ENCODE measurements at places on chromosomes 5 and 9.

DNA sequence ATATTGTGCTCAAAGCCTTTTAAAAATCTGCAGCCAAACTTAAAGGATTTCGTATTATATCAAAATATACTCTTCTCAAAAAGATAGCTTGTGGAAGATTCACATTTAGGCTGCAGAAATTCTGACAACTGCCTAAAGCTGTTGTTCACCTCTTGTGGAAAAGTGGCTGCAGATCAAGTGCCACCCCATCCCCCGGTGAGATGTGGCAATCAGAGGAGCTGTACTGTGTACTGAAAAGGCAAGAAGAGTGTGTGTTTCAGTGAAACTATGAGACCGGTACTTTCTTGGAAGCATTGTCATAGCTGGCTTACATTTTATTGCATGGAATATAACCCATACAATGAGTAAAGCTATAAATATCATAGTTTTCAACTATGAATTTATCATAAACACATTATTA, 64.3 kb downstream of the CDH18 start:
- DNase-seq: no peak

- DNase-seq: no peak
These were observed 130.5 kb upstream of the ITGA1 start for GRCh38 chr5:52657247-52657645.

DNA sequence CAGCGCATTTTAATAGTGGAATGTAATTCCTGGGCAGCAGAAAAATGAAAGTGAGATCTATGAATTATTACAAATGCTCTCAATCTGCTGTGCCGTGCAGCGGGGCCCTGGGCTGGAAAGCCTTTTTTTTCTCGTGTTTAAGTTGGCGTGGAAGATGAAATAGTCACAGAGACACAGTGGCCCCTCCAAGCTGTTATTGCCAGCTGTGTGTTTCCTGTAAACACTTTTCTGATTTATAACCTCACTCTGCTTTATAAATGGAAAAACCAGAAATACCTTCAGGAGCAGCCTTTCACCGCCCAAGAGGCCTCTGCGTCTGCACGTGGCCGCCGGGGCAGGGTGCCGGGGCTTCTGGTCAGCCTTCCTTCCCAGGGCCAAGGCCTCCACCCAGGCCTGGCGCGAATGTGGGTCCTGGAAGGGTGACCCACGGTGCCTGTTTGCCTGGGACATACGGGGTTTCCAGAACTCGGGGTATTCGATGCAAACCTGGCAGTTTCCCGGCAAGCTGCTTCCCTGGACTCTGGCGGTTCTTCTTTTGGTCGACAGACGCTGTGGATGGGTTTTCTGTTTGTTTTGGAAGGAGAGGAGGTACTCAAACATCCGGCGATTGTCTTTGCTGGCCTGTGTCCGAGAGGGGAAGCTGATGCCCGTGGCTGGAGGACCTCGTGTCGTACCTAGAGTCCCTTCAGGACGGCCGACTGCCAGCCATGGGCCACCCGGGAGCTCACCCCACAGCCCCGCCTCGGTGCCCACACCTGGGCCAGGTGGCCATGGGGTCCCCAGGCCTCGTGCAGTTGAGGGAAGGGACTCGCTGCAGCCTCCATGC, 256.7 kb downstream of the PARP8 start:
- DNase-seq: no peak

DNA sequence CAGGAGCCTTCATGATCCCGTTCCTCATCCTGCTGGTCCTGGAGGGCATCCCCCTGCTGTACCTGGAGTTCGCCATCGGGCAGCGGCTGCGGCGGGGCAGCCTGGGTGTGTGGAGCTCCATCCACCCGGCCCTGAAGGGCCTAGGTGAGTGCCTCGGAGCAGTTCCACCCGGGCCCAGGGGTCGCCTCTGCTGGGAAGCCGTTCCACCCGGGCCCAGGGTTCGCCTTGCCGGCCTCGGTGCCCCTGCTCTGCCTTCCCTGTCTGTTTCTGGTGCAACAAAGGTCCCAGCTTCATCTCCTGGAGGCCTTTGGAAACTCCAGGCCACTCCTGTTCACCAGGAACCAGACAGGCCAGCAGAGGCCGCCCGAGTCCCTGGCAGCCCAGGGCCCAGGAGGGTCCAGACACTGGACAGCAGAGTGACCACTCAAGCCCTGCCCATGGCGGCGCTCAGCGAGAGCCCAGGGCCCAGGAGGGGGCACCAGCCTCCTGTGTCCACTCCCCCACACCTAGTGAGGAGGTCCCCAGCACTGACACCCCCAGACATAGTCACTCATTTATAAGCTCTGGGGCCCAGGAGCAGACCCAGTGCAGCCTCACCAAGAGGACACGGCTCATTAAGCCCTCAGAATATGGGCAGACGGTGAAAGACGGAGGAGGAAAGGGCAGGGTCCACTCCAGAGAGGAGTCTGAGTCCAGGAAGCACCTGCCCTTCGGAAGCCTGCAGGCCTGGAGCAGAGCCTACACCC, 7.5 kb downstream of the SLC6A19 start:
- DNase-seq: no peak

DNA sequence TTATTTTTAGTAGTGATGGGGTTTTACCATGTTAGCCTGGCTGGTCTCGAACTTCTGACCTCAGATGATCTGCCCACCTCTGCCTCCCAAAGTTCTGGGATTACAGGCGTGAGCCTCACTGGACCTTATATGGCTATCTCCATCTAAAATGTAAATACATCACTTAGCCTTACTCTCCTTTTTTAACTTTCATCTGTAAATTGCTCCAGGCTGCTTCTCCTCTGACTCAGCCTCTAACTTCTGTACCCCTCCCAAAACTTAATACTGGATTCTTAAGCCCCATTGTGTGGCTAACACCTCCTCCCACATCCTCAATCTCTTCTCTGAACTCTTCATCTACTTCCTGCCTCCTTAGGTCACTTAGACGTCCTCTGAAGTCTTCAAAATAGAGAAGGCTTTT, 4.0 kb downstream of the SNX30 start:
- no peak for DNase-seq

- DNase-seq: no peak
These were observed 384.6 kb upstream of the KLF4 start for GRCh38 chr9:107874137-107874536.

DNA sequence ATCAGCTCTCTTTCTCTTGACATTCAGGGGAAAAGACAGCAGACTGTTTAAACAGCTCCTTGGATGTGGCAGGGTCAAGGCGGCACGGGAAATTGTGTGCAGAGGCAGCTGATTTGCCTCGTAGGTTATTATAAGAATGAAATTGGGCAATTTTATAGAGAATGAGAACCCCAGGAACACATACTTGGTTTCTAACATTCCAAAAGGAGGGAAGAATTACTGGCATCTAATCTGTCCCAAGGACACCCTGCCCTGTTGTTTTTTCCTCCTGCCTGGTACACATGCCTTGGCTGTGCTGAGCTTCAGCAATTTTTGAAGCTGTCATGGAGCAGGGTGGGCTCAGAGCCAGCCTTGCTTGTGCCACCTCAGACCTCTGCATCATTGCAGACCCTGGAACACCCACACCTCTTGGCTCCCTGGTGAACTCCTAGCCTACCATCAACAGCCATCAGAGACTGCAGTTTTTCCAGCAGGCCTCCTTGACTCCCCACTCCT, 143.6 kb downstream of the BOD1 start:
- no peak for DNase-seq

GRCh38 chr5:138789771-138790242, 36.6 kb downstream of the CTNNA1 start:
- DNase-seq: no peak

- DNase-seq: no peak
These were observed 60.6 kb downstream of the MROH2B start for GRCh38 chr5:41010572-41010971.

DNA sequence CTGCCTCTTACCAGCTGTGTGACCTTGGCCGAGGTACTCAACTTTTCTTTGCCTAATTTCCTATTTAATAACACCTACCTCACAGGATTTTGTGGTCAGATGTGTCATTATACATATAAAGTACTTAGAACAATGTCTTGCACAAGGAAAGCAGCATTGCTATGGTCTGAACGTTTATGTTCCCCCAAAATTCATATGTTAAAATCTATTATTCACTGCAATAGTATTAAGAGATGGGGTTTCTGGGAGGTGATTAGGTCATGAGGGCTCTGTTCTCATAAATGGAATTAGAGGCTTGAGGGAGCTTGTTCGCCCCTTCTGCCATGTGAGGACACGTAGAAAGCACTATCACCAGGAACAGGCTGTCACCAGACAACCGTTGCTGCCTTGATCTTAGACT, 10.9 kb upstream of the RNF145 start:
- DNase-seq: no peak

DNA sequence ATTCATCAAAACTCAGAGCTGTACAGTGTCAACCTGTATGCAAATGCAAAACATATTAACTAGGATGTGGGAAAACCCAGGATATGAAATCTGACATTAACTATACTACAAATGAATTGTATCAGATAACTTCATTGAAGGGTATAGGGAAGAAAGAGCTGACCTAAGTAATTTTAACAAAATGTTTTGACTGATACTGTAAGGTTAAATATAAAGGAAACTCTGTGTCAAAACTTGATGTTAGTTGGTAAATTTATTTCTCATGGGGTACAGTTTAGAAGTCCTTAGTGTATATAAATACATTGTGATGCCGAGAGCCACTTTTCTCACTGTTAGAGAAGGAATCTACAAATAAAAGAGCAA, 78.1 kb upstream of the VCAN start:
- no peak for DNase-seq

GRCh38 chr5:169160405-169160901, 140.5 kb downstream of the SLIT3 start:
- no peak for DNase-seq

- no peak for DNase-seq
These were observed 7.3 kb upstream of the TSPAN17 start for GRCh38 chr5:176639981-176640380.

DNA sequence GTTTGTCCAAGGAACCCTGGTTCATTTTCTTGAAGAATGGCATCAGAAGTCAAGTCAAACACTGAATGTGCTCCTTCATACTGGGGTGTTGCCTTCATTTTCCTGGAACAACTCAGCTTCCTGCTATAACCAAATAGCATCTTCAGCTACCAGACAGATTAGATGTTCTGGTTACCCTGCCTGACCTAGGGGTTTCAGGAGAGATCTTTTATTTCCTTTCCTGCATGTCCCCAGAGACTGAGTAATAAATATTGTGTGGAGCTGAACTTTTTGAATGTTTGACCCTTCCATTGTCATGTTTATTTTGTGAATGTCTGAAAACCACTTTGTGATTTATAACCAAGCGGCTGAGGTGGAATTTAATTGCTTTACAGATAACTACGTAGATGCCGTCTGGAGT, 147.1 kb downstream of the IRX1 start:
- no peak for DNase-seq

GRCh38 chr9:100856238-100856637, 172.3 kb upstream of the PLPPR1 start:
- no peak for DNase-seq

DNA sequence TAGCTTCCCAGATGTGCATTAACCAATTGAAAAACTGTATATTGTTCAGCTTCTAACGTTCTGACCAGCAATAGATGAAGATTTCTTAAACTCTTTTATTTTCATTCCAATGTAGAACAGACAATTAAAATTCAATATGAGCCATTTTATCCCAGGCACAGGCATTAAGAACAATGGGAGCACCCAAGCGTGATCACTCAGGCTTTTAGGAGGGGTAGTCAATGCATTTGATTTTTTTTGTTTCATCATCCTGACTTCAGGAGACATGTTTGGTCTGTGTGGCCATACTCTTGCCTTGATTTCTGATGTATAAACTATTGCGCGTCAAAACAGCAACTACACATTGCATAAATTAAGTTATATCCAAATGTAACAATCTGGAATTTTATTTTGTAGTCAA, 653.0 kb upstream of the RORB start:
- DNase-seq: no peak

DNA sequence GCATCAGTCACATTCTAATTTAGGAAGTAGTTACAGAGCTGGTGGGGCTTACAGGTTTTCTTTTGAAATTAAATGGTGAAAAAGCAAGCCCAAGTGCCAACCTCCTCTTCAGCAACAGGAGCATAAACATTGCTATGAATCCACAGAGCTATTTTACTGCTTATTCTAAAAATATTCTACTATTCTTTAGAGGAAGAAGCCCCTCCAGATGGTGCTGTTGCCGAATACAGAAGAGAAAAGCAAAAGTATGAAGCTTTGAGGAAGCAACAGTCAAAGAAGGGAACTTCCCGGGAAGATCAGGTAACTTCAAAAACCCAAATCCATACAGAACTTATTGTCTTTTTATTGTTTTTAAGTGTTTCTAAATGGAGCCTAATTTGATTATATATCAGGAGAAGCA, 202.8 kb downstream of the CWC27 start:
- DNase-seq: no peak

DNA sequence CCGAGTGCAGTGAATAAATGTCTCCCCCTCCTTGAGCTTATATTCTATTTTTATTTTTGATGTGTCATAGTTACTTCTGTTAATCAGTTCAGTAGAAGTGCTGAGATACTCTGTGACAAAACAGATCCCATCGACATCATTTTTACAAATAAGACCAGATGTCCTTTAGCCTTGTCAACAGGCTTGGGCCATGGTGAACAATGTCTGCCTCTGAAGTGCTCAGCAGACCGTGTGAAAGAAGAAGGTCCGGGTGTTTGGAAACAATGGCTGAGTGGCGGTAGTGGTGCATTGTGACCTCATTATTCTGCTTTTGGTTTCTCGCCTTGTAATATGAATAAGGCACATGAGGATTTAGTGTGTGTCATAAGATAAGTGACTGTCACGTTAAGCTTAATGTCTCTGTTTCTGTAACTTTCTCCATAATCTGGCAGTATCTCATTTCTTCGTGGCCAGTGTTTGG, 71.2 kb downstream of the SYK start:
- no peak for DNase-seq

- no peak for DNase-seq
These were observed 49.2 kb downstream of the EBF1 start for GRCh38 chr5:159050316-159051143.

DNA sequence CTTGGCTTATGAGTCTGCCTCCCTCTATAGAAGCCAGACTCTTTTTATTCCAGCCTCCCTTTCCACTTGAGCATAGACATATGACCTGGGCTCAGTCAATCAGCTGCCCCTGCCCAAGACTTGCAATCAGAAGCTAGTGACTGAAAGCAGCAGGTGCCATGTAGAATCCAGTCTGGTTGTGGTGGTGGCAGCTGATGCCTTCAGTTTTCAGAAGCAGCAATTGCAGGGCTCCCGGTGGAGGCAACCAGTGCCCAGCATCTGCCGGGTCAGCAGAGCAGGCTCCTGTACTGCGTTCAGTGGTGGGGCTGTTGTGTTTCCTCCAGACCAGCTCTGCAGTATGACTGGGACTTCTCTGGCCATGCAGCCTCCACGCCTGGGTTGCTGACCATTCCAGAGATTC, 53.9 kb upstream of the PALM2AKAP2 start:
- DNase-seq: no peak

- DNase-seq: no peak
These were observed 41.6 kb downstream of the XRCC4 start for GRCh38 chr5:83118976-83119375.
